Neural crest cell (in vitro differentiated cells): ENCODE measurements at places on chromosomes 12 and 14.

- DNase-seq, result no peak
These were observed 29.5 kb upstream of the RPLP0 start for GRCh38 chr12:120230326-120230973.

DNA sequence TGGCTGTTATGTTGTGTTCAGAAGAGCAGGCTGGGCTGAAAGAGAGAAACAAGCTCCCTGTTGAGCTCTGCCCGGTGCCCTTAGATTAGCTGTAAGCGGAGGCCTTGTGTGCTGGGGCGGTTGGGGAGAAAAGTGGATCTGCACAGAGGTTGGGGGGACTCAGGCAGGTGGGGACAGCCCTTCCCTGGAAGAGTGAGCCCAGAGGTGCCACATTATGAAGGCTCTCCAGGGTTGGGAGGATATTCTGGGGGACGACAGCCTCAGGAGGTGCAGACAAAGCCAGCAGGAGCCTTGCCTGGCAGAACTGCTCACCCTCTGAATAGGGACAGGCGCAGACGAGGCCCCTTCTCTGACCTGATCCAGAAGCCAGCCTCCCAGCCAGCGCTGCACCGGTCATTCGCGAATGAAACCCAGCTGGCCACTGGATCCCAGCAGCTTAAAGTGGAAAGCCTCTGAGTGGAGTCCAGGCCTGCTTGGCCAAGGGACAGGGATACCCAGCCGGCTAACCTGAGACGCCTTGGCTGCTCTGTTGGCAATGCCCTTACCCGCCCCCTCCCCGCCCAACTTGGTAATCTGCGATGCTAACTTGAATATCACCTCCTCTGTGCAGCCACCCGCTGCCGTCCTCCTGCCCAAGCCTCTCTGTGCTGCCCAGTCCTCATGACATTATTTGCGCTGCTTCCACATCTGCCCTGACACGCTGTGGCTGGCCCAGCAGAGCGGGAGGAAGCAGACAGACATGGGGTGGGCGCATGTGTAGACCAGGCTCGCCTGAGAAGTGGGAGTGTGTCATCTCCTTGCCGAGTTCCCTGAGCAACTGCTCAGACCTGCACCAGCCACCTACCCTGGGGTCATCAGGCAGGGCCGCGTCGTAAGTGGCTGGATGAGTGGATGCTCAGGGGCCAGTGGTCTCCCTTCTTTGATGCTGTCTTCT, 5.6 kb downstream of the HIP1R start:
- no peak for DNase-seq

DNA sequence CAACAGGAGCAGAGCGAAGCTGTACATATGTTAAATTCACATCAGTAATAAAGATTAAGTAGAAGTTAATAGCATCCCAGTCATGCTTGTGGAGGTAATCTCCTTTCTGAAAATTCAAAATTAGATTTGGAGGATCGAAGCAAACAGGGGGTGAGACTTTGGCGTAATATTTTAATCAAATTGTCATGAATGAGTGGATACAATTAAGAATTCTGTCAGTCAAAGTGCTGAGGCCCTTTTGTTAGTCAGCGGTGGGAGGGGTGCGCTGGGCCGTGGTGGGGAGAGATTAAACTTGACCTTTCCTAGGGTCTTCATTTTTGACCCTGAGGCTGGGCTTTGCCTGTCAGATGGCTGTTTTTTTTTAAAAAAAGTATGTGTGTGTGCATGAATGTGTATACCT, 226.7 kb downstream of the VRK1 start:
- no peak for DNase-seq

- DNase-seq, result no peak
These were observed 98.7 kb upstream of the PLXNC1 start for GRCh38 chr12:94049718-94050117.

DNA sequence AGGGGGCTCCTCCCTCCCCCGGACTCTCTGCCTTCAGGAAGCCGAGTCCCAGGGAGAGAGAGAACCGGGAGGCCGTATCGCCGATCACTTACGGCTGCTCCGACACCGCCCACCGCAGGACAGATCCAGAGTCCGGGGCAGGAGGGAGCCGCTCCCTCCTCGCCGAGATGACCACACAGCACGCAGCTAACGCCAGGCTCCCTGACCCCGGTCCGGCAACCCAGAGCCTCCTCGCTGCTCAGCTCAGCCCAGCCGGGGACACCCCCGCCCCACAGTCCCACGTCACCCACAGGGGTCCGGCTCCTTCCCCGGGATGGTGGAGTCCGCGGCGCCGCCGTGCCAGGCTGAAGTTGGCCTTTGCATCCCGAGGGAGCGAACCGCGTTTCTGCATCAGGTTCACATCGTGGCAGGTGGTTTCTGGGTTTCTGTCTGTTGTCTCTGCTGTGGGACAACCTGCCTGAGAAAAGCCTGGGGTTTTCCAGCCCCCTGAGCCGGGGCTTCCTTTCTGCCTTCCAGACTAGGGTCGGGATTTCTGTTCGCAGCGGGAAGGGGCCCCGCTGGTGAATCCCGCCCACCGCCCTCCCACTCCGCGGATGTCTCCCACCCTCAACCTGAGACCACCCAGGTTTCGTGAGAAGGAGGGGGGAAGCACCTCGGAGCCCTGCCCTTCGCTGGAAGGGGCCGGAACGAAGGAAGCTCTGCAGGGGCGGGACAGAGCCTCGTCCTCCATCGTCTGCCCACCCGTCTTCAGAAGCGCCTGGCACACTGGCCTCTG, 61.2 kb downstream of the NOC4L start:
- no peak for DNase-seq

GRCh38 chr12:92930421-92930820, 1.3 kb upstream of the EEA1 start:
- no peak for DNase-seq

DNA sequence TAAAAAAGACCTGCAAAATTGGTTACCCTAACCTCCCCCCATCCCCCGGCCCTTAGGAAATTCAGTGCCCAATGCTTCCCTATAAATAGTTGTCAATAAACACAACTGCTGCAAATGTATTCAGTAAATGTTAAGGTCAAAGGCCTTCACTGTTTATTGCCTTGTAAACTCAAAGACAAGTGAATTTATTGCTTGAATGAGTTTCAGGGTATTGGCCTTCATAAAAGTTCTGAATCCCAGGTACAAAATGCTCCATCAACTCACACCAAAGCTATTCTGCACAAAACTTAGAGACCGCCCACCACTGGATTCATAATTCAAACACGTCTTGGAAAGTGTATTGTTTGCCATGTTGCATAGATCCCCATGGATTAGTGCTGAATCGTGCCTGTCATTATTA, 63.3 kb upstream of the CDKN3 start:
- DNase-seq, result no peak

GRCh38 chr12:1926251-1926657, 7.8 kb upstream of the CACNA2D4 start:
- DNase-seq, result no peak

DNA sequence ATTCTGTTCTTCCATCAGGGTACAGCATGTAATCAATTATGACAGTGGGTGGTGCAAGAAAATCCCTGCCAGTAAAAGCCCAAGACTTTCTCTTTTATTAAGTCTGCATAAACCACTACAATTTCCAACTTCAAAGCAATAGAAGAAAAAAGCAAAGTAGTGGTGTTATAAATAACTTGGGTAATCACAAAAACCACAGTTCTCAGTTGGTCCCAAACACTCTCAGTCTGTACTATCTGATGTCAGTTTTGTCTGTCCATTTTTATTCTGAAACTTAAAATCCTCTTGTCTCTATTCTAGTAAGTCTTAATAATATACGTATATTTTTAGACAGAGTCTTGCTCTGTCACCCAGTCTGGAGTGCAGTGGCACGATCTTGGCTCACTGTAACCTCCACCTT, 8.8 kb upstream of the TIGAR start:
- DNase-seq, result no peak

- DNase-seq, result no peak
These were observed 1315.2 kb downstream of the LRFN5 start for GRCh38 chr14:42921901-42922300.

GRCh38 chr12:14510574-14510973, 57.1 kb downstream of the PLBD1 start:
- no peak for DNase-seq

DNA sequence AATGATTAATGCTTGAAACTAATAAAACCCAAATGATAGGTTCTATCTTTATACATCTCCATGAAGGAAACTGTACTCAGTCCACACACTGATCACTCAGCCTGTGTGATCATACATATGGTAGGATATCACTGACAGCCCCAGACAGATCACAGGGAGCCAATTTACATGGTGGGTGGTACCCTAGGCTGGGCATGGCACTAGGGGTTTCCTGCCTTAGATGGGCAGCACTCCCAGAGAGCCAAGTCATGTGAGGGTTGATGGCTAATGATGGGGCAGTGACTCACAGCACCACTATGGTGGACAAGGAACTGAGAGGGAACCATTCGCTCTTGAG, 89.6 kb upstream of the PTPRR start:
- no peak for DNase-seq

- DNase-seq, result no peak
These were observed 118.7 kb downstream of the BEGAIN start for GRCh38 chr14:100468557-100468956.
